ENCODE measurements at places on chromosomes 1 and 21. TPM values are rescaled to one million over a fixed set of nuclear protein-coding genes. Genes with fewer than 3 reads are reported as not detected.
A peak's percentile ranks its signal among the peaks of the same experiment; 100 is the strongest.

DNA sequence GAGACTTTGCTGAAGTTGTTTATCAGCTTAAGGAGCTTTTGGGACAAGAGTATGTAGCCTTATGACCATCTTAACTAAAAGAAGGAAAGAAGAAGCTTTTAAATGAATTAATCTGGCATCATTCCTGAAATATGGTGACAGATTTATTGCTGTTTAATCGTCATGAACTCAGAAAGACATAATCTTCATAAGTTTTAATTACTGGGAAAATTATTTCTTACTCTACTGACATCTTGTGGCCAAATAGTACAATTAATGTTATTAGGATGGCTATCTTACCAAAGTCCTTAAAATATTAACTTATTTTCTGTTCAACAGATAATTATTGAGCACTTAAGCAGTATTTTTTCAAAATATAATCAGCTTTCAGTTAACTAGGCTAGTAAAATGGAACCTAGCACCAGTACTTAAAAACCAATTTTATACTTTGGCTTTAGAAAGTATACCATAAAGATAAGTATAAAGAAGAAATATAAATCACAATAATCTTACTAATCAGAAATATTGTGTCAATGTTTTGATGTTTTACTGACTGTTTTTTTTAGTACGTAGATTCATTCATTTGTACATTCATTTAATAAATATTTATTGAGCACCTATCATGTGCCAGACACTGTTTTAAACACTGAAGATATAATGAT is 34.7 kb upstream of the GPR25 start:
- H3K27ac ChIP-seq, result no peak overlapping the region
- no peak overlapping the region for H3K4me3 ChIP-seq
- H3K27me3 ChIP-seq, result no peaks in the 10 kb centered on the region
- no peak for DNase-seq
- no peaks in the 10 kb centered on the region for H3K36me3 ChIP-seq

GRCh38 chr1:4108758-4109627 is 208.9 kb upstream of the C1orf174 start:
- H3K36me3 ChIP-seq, result no peaks in the 10 kb centered on the region
- no peaks in the 10 kb centered on the region for H3K4me1 ChIP-seq
- DNase-seq, result peak; percentile 51
- H3K27ac ChIP-seq, result no peak overlapping the region
- H3K4me3 ChIP-seq, result no peak overlapping the region

Gene S100A8
- 1.8 TPM for total RNA-seq

DNA sequence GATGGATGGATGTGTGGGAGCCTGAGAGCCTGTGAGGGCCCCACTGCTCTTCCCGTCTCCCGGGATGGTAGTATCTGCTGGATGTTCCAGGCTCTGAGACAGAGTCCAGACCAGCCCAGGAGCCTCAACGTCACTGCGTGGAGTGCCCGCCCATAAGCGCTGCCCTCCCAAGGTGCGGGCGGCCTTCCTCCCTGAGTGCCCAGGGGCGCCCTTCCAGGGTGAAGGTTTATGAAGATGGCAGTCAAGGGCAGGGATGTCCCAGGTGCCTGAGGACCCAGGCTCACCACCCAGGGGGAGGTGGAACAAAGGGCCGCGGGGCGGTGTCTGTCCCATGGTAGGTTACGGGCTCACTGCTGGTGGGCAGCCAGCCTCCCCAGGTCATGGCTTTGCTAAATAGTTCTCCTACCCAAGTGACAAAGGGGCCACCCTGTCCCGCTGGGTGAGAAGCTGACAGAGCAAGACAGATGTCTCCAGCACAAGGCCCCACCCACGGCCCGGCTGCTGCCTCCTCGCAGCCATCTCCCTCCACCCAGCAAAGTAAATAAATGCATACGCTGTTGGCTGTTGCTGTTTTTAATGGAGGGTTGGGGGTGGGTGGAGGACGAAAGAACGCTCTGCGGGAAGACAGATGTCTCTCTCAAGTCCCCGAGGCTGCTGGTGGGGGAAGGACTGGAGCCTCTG is 9.0 kb upstream of the GPR153 start:
- H3K36me3 ChIP-seq, result no peaks in the 10 kb centered on the region
- H3K27me3 ChIP-seq, result no peaks in the 10 kb centered on the region
- no peak for DNase-seq
- H3K4me1 ChIP-seq, result no peaks in the 10 kb centered on the region

DNA sequence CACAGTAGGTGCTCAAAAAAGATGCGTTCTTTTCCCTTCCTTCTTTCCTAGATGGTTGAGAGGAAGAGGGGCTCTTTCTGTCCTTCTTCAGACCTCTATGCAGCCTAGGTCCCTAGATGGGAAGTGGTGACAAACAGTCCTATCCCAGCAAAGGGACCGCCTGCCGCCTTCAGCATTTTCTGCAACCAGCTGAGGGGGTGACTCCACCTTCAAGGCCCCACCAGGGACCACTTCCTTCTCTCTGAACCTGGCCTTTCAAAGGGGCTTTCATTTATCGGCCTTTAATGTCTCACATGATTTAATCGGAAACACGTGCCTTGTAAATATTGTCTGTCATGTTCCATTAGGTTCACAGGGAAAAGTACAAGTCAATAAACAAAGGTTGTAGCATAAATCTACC is 32.6 kb downstream of the GLIS1 start:
- no peak for DNase-seq
- no peaks in the 10 kb centered on the region for H3K36me3 ChIP-seq
- no peaks in the 10 kb centered on the region for H3K4me1 ChIP-seq
- no peak overlapping the region for H3K4me3 ChIP-seq

DNA sequence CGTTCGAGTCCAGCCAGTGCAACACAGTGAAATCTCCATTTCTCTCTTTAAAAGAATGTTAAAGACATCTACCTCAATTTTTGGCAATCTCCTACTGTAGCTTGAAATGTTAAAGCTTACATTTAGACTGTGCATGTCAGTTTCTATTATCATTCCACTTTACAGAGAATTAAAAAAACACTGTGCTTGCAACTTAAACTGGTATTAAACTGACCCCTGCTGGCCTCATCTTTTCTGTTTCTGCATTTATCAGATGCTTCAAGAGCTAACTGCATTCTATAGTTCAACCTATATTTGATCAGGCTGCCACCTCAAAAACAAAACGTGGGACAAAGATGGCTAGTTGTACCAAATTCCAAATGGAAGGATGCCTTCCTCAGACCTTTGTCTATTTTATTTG is 226.5 kb downstream of the SMYD3 start:
- H3K4me1 ChIP-seq, result no peaks in the 10 kb centered on the region
- DNase-seq, result no peak
- H3K27me3 ChIP-seq, result no peaks in the 10 kb centered on the region
- H3K4me3 ChIP-seq, result no peak overlapping the region
- H3K27ac ChIP-seq, result no peak overlapping the region
- no peaks in the 10 kb centered on the region for H3K36me3 ChIP-seq

- H3K27me3 ChIP-seq, result peaks cover 14% of the 10 kb centered on the region
- H3K36me3 ChIP-seq, result no peaks in the 10 kb centered on the region
- peaks cover 6% of the 10 kb centered on the region for H3K4me1 ChIP-seq
- no peak overlapping the region for H3K27ac ChIP-seq
- no peak for DNase-seq
- no peak overlapping the region for H3K4me3 ChIP-seq
Observed at GRCh38 chr1:7219031-7219430, 433.8 kb downstream of the CAMTA1 start.

Gene MCOLN2
- 35.5 TPM for total RNA-seq

DNA sequence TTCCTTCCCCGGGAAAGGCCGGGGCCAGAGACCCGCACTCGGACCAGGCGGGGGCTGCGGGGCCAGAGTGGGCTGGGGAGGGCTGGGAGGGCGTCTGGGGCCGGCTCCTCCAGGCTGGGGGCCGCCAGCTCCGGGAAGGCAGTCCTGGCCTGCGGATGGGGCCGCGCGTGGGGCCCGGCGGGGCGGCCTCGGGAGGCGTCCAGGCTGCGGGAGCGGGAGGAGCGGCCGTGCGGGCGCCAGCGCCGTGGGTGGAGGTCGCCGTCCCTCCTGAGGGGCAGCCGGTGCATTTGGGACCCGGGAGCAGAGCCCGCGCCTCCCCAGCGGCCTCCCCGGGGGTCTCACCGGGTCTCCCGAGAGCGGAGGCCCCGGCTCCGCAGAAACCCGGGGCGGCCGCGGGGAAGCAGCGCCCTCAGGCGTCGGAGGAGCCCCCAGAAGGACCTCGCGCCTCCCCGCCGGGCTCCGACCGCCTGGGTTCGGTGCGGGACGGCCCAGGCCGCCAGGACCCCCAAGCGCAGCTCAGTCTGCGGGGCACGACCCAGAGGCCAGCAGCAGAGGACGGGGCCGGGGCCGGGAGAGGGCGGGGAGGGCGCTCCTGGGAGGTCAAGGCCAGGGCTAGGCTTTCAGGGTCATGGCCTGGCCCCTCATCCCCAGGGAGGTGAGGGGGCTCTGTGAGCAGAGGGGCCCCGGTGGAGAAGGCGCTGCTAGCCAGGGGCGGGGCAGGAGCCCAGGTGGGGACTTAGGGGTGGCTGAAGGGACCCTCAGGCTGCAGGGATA is 7.2 kb upstream of the SLX9 start:
- H3K4me1 ChIP-seq, result peaks cover 32% of the 10 kb centered on the region
- H3K27me3 ChIP-seq, result no peaks in the 10 kb centered on the region
- H3K4me3 ChIP-seq, result no peak overlapping the region
- no peaks in the 10 kb centered on the region for H3K36me3 ChIP-seq

DNA sequence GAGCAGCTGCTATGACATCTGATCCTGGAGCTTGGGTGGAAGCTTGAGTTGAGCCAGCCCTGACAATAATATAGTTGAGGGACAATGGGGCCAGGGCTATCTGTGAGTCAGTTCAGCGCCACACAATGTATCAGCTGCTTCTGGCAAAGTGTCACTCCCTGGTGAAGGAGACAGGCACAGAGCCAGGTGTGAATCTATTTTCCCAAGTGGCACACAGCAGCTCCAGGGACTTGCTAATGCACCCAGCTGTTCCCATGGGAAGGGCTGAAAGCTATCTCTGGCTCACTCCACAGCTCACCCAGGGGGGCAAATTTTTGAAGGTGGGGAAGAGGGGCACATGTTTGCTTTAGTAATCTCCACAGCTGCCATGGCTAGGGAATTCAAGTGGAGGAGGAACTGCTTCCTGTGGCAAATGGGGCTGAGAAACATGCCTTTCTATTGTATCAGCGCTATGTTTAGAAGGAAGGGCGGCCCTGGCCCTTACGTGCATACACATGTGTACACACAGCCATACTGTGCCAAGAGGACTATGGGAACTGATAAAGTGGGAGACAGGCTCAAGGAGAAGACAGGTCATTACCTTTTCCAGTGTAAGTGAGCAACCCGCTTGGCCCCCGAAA is 2.2 kb downstream of the CYB5R1 start:
- no peak overlapping the region for H3K27ac ChIP-seq
- no peaks in the 10 kb centered on the region for H3K36me3 ChIP-seq
- DNase-seq, result no peak

DNA sequence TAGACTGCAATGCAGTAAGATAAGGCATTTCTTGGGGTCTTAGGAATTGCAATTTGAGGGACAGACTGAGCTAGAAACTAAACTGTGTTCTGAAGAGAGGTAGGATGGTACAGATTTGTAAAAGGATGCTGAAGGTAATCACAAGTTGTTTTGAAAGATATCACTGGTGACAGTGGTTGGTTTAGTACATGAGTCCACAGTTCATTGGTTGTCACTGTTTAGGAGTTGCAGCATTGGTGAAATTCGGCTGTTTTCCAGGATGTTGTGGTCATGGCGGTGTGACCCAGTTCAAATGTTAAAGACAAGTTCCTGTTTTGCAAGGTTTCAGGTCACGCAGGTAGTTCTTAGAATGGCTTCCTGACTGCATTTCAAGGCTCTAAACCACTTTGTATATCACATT is 292.8 kb upstream of the B3GALT2 start:
- peak overlapping the region; percentile 61 for H3K4me3 ChIP-seq
- peaks cover 25% of the 10 kb centered on the region for H3K36me3 ChIP-seq
- H3K4me1 ChIP-seq, result peaks cover 37% of the 10 kb centered on the region
- peak overlapping the region; percentile 84 for H3K27ac ChIP-seq
- peak; percentile 72 for DNase-seq

- H3K27ac ChIP-seq, result no peak overlapping the region
- H3K36me3 ChIP-seq, result no peaks in the 10 kb centered on the region
- no peak for DNase-seq
Observed at GRCh38 chr1:211472724-211473123, 19.2 kb downstream of the RD3 start.

DNA sequence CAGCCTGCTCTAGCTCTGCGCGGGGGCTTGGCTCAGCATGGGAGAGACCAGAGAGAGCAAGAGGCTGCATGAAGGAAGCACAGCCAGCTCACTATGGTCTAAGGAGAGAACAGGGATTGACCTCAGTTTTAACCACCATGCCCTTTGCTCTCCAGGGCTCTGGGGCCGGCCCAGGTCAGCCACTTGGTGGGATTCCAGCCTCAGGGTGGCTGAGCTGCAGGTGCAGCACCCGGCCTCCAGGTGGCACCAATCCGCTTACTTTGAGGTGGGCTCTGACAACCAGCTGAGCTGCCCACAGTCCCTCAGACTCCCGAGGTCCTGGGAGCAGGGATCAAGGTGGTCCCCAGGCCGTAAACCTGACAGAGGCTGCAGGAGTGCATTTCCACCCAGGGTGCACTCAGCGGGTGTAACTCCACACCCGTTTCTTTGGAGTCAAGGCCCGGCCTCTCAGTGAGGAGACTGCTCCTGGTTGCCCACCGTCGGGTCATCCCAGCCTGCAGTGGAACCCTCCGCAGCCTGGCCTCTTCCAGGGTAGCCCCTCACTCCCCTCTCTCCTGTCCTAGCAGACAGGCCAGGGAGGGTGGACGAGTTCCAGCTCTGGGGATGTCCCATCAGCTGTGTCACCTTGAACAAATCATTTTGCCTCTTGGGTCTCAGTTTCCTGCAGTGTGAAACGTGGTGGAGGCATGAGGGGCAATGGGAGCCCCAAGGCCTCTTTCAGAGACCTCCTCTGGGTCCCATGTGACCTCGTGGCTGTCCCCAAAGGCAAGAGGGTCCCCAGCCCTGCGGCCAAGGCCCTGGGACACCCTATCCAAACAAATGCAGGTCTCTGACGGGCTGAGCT is 607 bp upstream of the LGR6 start:
- no peaks in the 10 kb centered on the region for H3K27me3 ChIP-seq
- peaks cover 38% of the 10 kb centered on the region for H3K4me1 ChIP-seq
- no peak overlapping the region for H3K27ac ChIP-seq

GRCh38 chr1:152110365-152110859 is 4.8 kb downstream of the TCHH start:
- no peak overlapping the region for H3K27ac ChIP-seq
- peaks cover 14% of the 10 kb centered on the region for H3K27me3 ChIP-seq
- peaks cover 7% of the 10 kb centered on the region for H3K4me1 ChIP-seq
- H3K4me3 ChIP-seq, result no peak overlapping the region

DNA sequence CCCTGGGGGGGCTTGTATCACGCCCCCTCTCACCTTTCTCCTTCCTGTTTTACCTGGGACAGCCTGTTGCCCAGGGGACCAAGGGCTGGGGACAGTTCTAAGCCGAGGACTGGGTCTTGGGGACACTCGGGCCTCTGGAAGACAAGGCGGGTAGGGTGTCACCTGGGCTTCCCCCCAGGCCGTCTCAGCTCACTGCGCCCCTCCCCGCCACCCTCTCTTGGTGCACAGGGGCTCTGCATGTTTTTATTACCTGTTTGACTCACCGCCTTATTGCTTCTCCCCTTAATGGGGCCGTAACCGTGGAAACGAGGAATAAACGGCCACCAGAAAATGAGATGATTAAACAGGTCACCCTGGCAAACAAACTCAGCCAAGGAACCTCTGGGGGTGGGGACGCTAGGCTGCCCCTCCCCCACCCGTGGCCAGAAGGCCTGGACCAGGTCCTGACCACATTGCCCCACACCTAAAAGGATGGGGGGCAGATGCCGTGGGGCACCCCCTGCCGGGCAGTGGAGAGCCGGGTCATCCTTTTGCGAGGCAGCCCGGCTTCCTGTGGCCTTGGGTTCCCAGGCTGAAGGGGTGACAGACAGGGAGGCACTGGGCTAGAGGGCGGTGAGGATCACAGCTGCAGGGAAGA is 109.9 kb downstream of the CASZ1 start:
- H3K27ac ChIP-seq, result peak overlapping the region; percentile 33
- DNase-seq, result no peak
- H3K36me3 ChIP-seq, result no peaks in the 10 kb centered on the region
- H3K4me1 ChIP-seq, result peaks cover 40% of the 10 kb centered on the region

All from natural killer cell treated with Interleukin-12 subunit alpha and Interleukin-12 subunit beta and Interleukin-15 and Interleukin-18, amount 100 ng/mL, for 72 hours (primary cell).